ENCODE measurements at places on chromosomes 5 and 9.

DNA sequence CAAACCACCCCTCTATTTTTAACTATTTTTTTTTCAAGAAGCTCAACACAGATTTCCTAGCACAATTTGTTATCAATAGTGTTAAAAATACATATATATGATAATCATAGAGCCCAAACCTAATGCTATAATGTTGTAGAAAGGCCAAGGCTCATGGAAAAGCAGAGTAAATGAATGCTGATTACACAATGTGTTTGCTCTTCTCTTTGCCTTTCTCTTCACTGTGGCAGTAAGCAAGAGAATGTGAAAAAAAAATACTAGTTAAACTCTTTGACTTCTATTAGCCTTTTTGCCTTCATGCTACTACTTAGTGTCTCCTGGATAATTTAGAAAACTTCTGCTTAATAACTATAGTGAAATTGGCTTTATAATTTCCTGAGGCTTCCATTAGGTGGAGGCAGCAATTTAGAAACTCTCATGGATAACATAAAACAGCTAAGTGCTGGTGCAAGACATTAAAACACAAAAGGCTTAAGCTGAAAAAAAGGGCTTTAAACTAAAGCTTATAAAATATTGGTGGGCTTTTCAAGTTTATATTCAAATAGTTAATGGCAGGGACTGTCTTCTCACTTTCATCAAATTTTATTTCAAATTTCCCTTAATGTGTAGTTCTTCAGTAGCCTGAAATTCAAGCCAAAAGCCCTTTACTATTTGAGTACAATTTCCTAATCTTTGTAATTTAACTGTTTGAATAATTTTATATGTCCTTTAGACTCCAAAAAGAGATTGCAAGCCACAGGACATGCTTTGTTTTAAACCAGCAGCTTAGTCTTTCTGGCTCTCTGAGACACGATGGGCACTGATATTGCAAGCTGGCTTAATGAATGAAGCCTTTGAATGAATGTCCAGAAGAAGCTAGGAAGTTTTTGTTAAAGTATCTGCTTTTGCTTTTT is 2031.8 kb upstream of the CDH6 start:
- no peak for DNase-seq

DNA sequence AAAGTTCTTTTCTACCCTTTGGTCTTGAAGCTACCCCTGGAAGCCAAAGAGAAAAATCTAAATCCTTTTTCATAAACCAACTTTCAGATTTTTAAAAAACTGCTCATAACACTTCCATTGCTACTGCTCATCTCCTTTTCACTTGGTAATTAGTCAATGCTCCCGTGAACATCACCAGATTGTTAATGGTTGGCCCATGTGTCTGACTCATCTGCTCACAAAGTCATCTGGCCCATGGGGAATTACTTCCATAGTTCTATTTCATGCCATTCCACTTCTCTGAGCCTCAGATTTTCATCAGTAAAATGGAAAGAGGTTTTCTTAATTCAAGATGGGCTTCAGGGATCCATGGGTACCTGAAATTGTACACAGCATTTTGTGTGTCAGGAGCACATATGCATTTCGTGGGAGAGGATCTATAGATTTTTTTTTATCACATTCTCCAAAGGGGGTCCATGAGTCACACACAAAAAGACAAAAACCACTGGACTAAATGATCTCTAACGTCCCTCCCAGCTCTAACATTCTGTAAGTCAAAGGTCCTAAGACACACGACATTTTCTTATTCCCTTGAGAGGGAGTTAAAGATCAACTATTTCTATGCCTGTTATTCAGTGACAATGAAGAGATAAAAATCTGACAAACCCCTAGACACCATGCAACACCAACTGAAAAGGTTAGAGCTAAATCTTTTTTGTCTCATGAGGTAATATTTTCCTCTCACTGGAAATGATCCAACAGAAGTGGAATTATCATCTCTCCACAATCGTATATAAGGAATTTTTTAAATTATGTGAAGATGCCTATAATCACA is 75.4 kb downstream of the TEX10 start:
- no peak for DNase-seq

GRCh38 chr5:82295959-82296531 is 17.9 kb upstream of the RPS23 start:
- no peak for DNase-seq

GRCh38 chr5:172881691-172882370 is 47.8 kb downstream of the ERGIC1 start:
- DNase-seq, result no peak

DNA sequence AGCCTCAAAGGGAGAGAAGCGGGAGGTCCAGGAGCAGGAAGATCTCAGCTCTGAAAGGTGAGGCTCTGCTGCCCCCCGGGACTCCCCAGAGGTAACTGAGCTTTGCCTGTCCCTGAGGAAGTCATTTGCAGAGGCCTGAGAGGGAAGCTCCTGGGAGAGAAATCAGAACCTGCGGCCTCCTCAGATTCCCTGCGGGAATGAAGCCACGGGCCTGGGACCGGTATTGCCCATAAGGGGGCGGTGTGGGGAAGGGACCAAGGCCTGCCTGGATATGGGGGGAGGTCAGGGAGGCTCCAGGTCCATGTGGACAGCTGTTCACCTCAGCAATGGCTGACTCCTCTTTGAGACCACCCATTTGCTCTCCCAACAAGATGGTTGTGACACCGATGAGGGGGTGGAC is 1.3 kb downstream of the SPATA31E1 start:
- DNase-seq, result no peak

DNA sequence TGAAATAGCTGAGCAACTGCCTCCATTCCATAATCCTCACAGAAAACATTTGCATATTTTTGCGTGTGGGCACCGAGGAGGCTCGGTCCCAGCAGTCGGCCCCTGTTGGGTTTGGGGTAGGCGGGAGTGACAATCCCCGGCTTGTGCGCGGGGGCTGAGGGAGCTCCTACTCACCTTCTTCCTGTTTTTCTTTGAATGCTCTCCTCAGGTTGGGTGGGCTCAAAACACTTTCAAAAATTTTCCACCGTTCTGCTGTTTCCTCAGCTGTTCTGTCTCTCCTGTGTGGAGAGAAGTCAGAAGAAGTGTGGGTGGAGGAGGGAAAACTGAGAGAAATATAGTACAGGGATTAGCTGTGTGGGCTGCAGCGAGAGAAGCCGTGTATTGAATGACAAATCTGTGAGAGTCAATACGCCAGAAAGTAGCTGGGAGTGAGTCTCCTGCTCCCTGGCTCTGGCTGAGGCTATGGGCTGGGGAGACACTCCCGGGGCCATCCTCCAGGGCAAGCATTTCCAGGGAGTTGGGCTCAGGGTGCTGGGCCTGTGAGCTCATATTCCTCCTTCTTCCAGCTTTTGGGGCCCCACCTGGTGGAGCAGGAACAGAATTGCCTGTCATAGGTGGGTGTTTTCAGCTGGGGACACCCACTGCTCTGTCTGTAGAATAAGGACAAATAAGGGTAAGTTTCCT is 84.7 kb downstream of the CMYA5 start:
- DNase-seq, result no peak

- peak; percentile 23 for DNase-seq
These were observed 185.7 kb upstream of the IL12B start for GRCh38 chr5:159515909-159516415.

DNA sequence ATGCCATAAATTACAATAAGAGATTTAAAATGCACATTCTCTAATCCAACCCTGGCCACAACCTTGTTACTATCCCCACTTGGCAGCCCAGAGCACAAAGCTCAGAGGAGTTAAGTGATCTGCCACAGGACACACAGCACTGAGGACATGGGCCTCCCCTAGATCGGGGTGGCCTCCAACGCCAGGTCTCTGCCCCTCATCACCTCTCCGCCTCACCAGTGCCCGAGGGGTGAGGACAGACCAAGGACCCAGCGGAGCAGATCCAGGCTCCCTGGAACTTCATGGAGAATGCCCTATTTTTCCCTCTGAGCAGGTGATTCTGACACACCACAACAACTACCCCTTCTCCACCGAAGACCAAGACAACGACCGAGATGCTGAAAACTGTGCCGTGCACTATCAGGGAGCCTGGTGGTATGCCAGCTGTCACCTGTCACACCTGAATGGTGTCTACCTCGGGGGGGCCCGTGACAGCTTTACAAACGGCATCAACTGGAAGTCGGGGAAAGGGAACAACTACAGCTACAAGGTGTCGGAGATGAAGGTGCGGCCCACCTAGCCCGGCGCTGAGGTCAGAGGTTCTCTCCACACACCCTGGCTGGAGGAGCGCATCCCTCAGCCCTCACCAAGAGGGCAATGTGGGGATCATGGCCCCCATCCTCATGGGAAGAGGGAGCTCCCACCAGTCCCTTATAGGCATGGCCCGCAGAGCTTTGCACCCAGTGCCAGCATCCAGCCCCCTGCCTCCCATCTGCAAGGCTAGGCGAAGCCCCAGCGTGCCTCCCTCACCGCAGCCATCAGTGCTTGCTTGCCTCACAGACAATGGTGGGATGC is 12.5 kb upstream of the FCN2 start:
- no peak for DNase-seq

DNA sequence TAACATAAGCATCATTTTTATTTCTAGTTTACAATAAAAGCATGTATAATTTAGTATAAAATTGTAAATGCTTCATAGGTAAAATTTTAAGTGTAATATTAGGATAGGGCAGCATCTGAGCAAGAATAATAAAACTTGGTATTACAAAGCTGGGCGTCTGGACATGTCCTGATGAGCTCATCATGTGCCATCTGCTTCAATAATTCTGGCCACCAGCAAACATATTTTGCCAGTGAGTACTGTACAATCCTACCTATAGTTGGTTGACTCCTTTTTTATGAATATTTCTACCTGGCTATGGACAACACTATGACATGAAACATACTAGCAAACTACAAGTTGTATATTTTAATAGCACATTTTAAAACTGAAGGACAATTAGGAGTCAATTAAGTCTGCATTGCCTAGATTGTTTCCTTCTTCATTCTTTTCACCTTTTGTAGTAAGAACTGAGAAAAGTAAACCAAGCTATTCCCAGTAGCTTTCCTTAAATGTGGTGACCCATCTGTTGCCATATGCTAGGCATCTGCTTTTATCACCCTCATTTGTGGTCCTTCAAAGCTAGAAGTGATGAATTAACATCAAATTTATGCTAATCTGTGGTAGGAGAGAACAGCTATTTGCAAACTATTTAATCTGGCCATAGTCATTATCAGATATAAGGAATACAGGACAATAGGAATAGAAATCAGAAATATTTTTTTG is 23.4 kb downstream of the LURAP1L start:
- no peak for DNase-seq

DNA sequence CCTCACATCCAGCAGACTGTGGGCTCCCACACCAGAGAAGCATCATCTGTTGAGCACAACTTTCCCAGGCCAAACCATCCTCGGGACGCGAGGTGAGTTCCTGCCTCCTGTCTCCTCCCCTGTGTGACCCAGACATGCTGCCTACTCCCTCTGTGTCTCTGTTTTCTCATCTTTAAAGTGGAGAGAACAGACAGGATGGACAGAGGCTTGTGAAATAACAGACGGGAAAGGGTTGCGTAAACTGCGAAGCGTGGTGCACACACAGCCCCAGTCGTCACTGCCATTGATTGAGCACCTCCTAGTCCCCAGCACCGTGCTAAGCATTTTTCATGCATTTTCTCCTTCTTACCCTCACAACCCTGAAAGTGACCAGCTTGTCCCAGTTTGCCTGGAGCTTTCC is 52.1 kb upstream of the LMX1B start:
- DNase-seq, result no peak
